ENCODE measurements at places on chromosomes 7 and 10. TPM values are rescaled to one million over a fixed set of nuclear protein-coding genes. Genes with fewer than 3 reads are reported as not detected.

DNA sequence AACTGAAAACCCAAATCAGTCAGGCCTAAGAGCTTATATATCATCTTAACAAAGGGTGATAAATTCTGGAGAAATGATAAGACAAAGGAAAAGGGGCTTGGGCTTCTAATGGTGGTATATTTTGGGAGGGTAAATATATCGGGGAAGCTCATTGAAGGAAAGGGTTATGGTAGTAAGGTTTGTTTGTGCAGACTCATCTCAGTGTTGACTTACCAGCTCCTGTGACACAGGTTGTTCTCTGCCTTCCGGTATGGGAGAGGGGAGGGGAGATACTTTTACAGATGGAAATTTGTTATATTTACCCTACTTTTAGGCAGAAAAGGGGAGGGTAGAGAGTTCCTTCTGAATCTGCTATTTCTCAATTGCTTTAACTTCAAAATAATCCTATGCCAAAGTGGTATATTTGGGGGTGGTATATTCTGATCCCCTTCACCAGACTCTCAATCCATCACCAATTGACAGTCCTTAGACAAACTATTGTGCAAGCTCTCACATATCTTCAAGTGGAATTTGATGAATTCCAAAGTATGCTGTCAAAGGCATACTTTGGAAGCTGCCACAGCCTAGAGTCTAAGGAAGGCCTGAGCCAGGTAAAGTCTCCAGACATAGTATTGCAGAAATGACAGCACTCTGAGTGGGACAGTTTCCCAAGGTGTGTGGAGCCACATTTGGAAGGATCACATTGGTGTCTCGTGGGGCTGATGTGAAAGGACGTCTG is 13.3 kb upstream of the PAPSS2 start:
- no peaks in the 10 kb centered on the region for H3K4me1 ChIP-seq
- no peak overlapping the region for H3K4me3 ChIP-seq
- DNase-seq: no peak
- H3K27ac ChIP-seq: no peak overlapping the region
- H3K36me3 ChIP-seq: no peaks in the 10 kb centered on the region
- no peaks in the 10 kb centered on the region for H3K27me3 ChIP-seq

DNA sequence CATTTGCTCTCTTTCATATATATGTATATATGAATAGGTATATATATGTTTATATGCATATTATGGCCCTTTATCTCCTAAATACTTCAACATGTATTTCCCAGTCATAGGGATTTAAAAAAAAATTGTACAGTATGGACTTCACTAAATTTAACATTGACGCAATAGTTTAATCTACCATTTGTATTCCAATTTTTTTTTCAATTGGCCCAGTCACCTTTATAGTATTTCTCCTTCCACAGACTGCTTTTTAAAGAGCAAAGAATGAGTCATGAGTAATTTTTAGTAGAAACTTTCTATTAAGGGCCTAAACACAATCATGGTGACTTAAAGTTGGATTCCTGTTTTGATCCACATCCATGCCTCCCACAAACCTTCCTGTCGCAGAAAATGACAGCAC is 20.5 kb downstream of the CCSER2 start:
- H3K36me3 ChIP-seq: no peaks in the 10 kb centered on the region
- H3K27ac ChIP-seq: no peak overlapping the region
- no peaks in the 10 kb centered on the region for H3K27me3 ChIP-seq
- H3K4me3 ChIP-seq: no peak overlapping the region
- H3K4me1 ChIP-seq: no peaks in the 10 kb centered on the region
- no peak for DNase-seq

The NKX1-2 gene
- 0.06 TPM for total RNA-seq

The STEAP1 gene
- total RNA-seq: 7.3 TPM

DNA sequence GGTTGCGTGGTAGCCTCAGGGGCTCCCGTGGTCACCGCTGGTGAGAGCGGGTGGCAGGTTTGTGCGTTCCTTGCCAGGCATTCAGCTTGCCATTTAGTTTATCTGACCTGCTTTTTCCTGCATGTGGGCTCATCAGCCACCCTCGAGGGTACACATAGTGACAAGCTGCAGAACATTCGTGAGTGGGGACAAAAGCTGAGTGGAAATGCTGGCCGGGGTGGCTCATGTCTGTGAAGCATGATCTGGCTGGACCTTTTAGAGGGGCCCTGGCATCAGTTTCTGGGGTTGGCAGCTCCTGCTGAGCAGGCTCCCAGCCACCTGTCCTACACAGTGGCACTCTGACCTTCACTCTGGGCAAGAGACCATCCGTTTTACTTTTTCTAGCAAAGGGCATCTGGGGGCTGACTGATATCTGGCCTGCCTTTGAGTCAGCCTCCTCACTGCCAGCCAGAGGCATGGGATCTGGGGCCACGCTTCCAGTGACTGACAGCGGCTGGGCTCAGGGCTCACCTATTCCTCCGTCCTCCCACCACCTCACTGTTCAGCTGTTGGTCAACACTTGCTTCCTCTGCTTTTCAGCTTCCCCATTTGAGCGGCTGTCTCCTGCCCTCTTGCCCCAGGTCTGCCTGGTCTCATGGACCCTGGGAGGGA is 75.0 kb downstream of the LANCL2 start:
- H3K36me3 ChIP-seq: no peaks in the 10 kb centered on the region
- H3K4me3 ChIP-seq: no peak overlapping the region
- no peaks in the 10 kb centered on the region for H3K4me1 ChIP-seq

The GHRHR gene
- 3.6 TPM for total RNA-seq

Data from testis (tissue), 5 donors.